GM12878 (cell line): ENCODE measurements at places on chromosomes 1 and 21.

DNA sequence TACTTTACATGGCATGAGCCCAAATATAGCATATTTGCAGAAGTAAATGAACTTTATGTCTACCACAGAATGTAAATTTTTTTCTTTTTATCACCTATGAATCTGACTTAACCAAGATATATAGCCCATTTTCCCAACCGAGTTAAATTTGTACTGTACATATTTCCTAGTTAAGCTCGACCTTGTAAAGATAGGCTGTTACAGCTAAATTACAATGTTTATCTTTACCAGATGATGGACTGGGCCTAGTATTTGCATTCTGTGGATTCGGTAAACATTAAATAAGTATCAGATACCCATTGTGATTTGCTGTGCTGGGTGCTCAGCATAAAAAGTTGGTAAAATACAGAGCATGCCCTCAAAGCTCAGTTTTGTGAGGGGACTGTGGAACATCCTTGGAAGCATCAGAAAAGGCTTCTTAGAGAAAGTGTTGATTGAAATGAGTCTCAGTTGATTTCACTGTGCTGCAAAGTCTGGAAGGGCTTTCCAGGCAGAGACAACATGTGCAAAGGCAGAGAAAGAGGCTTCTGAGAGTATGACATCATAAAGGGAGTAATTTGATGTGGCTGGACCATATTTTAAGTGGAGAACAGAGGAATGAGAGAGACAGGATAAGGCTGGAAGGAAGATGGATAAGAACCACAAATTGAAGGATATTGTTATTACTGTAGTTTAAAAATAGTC, 27.4 kb downstream of the MORC3 start:
- DNase-seq: no peak

DNA sequence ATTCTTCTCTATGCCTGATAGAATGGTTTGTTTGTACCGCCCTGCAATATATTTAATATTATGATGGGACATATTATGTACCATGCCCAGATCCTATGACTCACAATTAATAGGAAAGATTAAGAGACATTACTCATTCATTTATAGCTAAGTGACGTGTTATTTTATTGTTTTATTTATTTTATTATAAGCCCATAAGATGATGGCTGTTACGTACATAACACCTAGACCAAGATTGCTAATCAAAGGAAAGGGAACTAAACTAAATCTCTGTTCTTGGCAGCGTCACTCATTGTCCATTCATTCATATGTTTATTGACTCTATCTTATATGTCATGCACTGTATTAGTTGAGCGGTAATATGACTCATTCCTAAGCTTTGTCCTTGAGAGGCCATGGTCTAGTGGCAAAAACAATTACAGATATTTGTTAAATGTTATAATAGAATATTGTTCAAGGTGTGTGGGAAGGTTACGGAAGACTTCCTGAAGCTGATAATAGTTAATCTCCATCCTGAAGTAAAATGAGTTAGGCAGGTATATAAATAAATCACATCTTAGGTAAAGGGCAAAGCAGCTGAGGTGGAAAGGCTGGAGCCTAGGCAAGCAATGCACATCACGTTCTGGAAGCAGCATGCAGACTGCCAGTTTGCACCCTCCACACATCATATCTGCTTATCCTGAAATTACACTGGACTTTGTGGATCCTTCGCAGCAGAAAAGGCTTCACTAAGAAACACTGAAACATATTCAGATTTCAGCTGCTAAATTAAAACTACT, 16.6 kb upstream of the CD55 start:
- DNase-seq: no peak

GRCh38 chr1:31412732-31413404, at the start of gene SERINC2:
Gene SERINC2, plus strand, starts transcription at chr1:31413213. Its CDS starts 53 bp downstream, at chr1:31413266.
- no peak for DNase-seq

GRCh38 chr1:209755926-209756614, at the start of gene TRAF3IP3:
Gene TRAF3IP3, plus strand, starts transcription at chr1:209756053. Its CDS starts 3,987 bp downstream, at chr1:209760040.
- DNase-seq: peak; percentile 83

DNA sequence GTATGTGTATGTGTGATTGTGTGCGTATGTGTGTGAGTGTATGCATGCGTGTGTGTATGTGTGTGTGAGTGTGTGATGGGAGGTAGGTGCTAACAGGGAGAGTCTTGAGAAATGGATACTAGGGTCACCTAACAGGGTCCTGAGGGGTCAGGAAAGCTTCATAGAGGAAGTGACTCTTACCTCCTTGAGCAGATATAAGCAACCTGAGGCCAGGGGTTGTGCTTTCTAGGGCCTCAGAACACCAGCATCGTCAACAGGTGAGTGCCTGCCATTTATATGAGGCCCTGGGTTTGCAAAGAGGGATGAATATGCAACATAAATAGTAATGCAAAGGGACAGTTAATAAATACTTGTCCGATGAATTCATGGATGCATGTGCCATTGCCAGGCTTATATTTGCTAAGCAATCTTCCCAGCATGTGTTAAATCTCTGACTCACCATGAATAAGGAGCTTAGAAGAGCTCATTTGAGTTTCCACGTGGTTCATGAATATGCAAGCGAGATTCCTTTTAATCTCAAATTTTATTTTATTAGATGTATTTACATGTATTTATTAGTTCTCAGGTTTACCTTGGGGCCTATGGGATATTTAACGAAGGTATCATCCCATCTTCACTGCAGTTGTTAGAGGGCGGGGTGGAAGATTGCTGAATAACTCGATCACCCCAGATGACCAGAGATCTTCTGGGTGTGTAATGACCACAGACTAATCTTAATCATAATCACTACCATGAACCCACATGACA, 438.3 kb downstream of the CAMTA1 start:
- DNase-seq: no peak

DNA sequence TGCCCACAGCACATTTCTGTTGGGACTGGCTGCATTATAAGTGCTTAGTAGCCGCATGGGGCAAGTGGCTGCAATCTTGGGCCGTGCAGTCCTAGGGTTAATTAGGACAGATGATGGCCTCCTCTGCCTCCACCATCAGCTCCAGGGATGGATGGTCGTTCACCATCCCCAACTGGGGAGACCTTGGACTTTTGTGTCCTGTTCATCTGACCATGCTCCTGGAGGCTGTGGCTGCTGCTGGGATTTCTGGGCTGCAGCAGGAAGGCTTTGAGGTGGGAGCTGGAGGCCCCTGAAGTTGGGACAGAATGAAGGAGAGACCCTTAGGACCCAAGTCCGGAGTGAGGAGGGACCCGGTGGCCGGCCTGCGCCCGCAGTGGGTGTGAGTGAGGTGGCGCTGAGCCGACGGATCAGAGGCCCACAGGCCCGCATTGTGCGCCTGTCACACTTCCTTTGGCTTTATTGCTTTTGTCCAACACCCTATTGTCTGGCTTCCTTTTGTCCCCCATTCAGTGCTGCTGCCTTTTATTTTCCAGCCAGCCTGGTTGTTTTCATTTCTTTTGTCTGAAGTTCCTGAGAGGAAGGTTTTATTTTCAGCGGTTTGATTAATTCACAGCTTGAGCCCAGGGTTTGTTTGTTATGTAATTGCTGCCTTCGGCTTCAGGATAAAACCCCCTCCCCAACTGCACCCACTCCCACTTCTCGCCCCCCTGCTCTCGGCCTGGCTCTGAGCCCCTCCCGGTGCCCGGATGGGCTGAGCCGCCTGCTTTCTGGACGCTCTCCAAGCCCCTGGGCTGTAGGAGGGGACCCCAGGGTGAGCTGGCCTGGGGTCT, 35.6 kb downstream of the SOX13 start:
- no peak for DNase-seq

- DNase-seq: no peak
These were observed 156.1 kb upstream of the IVNS1ABP start for GRCh38 chr1:185473186-185473585.

- no peak for DNase-seq
These were observed 56.0 kb upstream of the COX20 start for GRCh38 chr1:244779410-244779809.

DNA sequence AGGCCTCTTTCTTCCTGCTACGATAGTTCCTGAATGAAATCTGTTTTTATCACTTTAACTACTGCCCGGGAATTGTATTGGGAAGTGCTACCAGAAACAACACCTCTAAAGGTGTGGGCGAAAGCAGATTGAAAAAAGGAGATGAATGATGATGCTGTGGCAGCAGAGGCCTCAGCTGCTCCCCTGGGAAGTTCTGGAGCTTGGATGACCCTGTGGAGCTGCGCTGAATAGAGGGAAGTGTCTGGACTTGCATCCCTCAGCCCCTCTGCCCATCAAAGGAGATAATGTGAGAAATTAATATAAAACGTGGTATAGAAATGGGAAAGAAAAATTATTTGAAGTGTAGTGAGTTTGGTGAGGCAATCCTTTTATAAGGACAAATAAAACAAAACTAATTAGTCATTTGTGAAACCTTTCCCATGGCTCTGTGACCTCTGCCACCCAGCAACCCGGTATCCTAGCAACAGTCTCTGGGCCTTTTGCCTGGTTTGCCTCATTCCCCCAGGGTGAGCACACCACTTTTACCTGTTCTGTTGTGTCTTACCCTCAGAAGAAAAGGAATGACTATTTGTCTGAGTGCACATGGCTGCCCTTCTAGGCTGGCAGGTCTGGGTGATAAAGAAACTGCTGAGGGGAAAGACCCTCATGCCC, 21.3 kb downstream of the OVAAL start:
- no peak for DNase-seq

- DNase-seq: no peak
These were observed 87.6 kb upstream of the RUNX1 start for GRCh38 chr21:35136586-35137219.

DNA sequence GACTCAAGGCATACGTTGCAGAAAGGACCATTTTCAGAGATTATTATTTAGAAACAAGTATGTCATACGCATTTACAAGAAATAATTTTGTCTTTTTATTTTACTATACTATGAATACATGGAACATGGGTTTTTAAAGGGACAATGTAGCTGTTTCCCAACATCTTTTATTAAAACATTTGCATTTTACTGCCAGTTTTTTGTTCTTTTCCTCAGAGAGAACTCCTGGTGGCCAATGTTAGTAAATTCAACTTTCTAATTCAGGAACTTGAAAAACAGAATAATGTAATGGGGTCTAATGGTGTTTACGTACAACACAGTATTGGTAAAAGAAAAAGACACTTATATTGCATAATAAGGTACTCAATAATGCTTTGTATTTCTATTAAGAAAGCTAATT, 14.9 kb downstream of the PRDM2 start:
- no peak for DNase-seq

- DNase-seq: no peak
These were observed 36.5 kb downstream of the PIK3CD start for GRCh38 chr1:9687874-9688582.

- DNase-seq: no peak
These were observed 174.6 kb downstream of the SPATA17 start for GRCh38 chr1:217805792-217806191.

DNA sequence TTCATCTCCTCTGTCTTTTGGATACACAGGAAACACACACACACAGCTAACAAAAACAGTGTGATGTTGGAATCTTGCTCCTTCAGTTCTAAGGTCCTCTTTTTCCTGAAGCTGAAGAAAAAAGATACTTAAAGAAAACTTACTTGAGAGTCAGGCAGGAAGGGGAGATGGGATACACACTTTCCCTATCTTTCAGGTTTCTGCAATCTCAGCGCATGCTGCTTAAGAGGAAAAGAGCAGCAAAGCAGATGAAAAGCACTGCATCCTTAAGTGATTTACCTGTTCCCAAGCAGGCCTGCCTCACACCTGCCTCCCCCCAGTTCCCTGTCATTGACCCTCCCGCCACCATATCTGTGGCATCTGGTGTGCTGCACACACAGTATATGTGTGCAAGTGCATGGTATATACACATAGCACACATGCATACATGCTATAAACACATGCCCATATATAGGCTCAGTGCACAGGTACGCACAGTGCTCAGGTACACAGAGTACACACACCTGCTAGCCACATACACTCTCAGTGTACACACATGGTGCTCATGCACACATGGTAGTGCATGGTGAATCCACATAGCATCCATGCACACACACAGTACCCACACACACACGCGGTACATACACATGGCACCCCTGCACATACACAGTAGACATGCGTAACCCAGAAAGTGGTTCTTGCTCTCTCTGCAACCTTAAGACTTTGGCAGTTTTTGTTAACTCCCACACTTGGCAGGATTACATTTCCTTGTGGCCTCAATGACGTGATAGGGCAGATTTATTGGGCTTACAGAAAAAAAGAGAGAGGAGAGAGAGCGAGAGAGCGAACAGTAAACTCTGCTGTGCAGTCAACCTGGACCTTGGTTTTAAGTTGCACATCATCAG, 166.9 kb downstream of the TOMM20 start:
- no peak for DNase-seq

- no peak for DNase-seq
These were observed 23.5 kb downstream of the MIA3 start for GRCh38 chr1:222641269-222641948.

DNA sequence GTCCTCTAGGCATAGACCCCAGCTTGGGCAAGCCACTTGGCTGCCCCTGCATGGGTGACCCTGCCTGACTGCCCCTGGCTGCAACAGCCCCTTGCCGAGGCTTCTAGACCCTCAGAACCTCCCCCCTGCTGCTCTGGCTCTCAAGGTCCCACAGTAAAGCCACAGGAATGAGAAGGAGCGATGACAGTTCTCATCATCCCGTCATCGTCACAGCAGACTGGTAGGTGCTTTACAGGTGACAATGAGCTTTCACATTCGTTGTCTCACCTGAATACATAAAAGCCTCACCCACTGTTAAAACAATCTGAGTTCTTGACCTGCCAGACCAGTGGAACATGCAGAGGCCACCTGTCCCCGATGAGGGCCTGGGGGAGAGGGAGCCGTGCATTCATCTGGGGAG, 36.0 kb upstream of the GPR157 start:
- no peak for DNase-seq
